ENCODE measurements at places on chromosomes 1 and 21.
A peak's percentile ranks its signal among the peaks of the same experiment; 100 is the strongest.

- DNase-seq = no peak
These were observed 31.7 kb upstream of the RALGPS2 start for GRCh38 chr1:178693366-178693765.

DNA sequence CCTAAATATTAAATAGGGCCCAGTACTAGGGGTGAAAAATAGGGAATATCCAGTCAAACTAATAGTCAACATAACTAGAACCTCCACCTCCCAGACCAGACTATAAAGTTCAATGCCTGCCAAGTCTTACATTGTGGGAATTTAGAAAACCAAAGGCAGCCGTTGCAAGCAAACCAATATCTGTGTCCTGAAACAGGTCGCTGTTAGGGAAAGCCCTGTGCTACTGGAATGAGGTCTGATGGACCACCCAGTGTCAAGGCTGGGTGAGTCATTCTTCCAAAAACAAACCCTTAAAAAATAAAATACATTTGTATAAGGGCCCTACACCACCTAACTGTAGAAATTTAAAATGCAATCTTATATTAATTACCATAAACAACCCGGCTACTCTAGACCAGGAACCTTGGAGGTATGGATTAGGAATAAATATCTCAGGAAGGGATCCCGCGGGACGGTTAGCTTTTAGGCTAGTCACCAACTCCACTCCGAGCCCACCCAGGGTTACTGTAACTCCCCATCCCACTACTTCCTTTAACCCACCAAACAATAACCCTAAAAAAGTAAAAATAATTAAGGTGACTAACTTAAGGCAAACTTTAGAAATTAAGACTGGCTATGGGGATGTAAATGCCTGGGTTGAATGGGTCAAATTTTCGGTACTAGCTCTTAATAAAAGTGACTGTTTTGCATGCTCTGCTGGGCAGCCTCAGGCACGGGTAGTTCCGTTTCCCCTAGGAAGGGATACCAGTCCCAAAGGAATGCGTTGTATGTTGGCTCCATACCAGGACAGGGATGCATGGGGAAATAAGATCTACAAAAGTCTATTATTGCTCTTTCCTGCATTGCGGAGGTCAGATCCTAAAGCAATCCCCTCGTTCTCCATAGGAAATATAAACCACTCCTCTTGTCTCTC, 65.4 kb upstream of the TLR5 start:
- no peak for DNase-seq

DNA sequence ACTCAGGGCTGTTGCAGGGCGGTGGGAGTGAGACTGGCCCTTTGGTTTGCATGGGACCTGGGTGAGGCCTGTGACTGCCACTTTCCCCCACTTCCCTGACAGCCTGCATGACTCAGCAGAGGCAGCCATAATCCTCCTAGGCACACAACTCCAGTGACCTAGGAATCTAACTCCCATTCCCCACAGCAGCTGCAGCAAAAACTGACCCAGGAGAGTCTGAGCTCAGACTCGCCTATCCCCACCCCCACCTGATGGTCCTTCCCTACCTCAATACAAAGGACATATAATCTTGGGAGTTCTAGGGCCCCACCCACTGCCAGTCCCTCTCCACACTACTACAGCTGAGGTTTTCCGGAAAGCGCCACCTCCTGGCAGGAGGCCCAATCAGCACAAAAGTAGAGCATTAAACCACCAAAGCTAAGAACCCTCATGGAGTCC, 26.7 kb downstream of the NDC1 start:
- DNase-seq = peak; percentile 48

- DNase-seq = no peak
These were observed 3.6 kb downstream of the KIAA0040 start for GRCh38 chr1:175188936-175189335.

GRCh38 chr1:19661721-19662228, 2.9 kb upstream of the HTR6 start:
- no peak for DNase-seq

DNA sequence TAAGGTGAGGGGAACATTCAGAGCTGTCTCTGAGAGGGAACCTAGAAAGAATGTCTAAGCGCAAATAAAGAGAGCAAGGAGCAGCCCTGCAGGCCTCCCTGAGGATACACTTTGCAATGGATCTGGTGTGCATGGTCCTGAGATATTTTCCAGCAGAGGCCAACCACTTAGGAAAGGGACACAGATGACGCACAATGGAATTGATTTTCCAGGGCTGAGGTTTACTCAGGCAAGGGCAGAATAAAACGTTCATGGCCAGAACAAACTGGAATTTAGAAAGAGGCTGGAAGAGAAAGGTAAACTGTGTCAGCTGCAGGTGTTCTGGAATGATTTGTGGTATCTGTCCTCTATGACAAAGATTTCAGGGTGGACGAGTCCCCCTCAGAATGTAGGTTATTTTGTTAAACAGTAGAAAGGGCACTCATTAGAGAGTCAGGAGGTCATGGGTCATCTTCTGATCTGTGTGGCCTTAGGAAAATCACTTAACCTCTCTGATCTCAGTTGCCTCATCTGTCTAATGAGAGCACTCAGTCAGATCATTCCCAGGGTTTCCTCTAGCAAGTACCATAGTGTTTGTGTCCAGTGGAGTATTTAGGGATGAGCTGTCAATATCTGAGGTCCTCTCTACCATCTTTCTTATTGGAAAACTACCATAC, 61.8 kb upstream of the PGBD5 start:
- DNase-seq = no peak

GRCh38 chr1:179144626-179145025, 62.8 kb downstream of the TOR3A start:
- DNase-seq = no peak

DNA sequence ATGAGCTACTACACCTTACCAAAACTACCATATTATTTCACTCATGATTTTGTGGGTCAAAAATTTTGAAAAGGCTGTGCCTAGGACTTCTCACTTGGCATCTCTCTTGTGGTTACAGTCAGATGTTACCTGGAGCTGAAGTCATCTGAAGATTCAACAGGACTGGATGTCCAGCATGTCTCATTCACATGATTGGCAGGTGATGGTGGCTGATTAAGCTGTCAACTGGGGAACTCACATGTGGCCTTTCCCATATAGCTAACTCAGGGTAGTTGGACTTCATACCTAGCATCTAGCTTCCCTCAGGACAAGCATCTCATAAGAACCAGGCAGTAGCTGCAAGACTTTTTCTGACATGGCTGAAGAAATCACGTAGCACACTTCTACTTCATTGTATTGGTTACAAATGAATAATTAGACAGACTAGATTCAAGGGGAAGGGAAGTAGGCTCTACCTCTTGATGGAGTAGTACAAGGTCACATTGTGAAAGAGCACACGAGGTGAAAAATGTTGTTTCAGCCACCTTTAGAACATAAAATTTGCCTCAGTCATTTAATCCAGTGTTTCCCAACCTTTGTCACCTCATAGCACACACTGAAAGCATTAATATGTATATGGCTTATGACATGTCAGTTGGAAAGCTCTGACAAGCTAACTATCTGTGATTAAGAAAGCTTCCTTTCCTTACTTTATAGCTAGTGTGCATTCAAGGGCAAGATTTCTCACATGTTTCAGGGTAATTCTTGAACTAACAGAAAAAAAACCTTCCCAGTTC, 68.0 kb upstream of the PTGFRN start:
- no peak for DNase-seq

DNA sequence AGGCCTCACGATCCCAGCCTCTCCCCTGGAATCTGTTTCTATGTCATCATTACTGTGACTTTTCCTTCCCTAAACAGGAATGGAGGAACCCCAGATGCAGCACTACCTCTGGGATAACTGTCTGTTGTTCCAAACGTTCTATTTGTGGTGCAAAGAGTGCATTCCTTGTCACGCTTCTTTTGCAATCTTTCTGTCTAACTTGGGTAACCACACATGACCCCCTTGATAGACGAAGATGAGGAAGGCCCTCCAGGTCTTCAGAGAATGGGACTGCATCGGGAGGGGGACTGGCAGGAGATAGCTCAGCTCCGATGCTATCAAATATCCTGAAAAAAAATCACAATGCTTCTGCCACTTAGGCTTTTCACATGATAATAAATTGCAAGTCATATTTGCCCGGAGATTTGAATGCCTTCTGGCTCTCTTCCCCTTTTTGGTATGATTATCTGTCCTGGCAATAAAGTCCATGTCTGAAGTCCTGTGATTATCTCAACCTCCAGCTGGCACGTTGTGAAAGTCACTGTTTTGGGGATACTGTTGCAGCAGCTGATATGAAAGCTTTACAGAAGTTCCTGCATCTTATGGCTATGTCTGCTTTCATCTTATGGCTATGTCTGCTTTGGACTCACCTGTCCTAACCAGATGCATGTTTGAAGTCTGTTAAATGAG, 148.7 kb upstream of the LMO4 start:
- no peak for DNase-seq
